ENCODE measurements at places on chromosomes 5 and 9.

GRCh38 chr9:124101215-124101968, 89.8 kb downstream of the LHX2 start:
- DNase-seq, result no peak

GRCh38 chr9:28528049-28528448, 954.8 kb upstream of the C9orf72 start:
- DNase-seq, result no peak

DNA sequence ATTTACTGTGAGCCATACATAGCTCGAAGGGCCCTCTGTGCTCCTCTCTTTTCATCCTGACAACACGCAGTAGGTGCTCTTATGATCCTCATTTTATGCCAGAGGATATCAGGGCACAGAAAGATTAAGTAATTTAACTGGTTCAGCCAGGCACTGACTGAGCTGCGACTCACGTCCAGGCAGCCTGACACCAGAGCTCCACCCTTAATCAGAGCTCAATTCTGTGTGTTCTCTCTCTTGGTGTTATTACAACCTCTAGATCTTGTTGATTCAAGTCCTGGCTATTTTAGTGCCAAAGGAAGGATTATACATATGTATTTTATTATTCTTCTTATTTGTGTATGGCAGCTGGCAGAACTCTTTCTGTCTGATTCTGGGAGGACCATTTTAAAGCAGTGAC, 59.7 kb downstream of the OSMR start:
- DNase-seq, result no peak

DNA sequence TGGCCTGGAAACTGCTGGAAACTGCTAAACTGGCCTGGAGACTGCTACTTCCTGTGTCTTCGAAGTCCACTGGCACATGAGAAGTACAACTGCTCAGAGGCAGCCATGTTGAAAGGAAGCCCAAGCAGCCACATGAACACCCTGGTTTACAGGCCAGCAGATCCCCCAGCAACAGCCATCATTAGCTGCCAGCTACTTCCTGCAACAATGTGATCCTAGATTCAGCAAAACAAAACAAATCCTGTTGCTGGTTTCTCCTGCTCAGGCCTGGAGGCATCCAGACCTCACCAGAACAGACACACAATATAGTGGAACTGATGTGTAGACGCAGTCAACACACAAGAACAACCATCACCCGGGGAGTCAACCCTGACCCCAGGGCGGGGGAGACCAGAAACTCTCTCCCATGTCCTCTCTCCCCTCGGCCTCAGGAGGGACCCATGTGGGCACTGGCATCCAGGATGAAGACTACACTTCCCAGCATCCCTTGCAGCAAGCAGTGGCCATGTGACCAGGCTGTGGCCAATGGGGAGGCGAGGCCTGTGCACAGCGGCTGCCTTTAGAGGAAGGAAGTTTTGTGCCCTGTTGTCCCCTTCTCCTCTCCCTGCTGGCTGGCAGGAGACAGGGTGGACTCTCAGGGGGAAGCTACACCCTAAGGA, 9.2 kb upstream of the LCN15 start:
- no peak for DNase-seq

DNA sequence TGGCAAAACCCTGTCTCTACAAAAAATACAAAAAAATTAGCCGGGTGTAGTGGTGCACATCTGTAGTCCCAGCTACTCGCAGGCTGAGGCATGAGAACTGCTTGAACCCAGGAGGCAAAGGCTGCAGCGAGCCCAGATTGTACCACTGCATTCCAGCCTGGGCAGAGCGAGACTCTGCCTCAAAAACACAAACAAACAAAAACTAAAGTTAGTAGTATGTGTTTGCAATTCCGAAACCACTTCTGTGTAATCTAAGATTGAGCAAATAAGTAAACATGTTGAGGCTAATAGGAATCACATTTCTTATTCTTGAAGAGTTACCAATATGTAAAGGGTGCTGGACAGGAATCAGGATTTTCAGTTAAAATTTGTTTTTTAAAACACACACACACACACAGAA, 70.0 kb upstream of the SUSD1 start:
- no peak for DNase-seq

DNA sequence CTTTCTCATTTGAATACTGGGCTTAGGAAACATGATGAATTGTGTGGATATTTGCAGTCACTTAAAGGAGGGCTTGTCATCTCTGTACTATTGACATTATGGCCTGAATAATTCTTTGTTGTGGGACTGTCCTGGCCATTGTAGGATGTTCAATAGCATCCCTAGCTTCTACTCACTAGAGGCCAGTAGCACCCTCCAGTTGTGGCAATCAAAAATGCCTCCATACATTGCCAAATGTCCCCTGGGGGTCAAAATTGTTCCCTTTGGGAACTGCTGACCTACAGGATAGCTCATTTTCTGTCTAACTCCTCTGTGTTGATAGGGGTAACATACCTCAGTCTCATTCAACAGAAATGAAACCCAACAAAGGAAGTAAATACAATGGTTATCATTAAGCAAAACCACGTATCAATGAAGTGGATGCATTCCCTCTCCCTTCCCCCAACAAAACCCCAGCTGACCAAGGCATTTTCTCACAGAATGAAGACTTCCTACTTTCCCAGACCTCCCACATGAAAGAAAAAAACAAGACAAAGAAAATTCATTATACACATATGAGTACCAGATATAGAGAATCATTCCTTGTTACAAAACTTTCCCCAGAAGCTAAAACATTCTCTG, 18.1 kb downstream of the FYB1 start:
- DNase-seq, result no peak

DNA sequence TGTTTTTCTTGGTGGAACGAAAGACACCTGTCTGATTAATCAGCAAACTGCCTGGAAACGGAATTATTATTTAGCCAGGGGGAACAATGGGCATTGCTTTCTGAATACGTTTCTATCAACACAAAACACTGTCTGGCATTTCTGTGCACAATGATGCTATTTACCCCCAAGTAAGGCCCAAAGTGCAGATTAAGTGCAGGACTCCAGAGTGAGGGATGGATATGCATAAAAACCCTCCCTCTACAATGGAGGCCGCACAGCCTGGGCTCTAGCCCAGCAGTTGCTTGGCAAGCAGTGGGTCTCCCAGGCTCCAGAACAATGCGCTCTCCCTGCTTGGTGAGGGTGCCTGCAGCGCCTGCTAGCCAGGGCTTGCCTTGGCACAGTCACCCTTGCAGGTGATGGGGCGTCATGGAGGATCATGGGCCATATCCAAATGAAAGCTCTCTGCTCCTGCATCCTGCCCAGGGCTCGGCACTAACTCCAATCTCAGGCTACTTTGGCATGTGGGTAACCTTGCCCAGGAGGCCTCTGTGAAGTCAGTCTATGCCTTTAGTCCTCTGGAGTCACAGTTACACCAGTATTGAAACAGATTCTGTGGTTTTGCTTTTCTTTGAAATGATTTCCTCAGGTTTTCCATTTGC, 11.5 kb upstream of the SPATA24 start:
- DNase-seq, result no peak

DNA sequence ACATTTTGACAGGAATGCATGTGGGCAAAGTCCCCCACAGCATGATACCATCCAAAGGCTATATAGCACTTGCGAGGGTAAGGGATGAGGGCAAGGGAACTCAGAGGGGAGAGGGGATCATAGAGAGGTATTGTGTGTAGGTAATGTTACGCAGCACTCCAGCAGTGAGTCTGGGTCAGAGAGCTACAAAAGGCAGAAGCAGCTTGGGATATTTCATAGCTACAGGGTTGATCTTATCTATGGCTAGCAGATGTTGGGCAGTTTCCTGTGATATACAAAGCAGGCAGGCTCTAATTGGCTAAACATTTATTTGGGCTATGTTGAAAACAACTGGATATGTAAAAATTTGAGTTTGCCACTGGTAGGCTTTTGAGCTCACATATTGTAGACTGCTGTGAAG, 17.8 kb upstream of the SLCO4C1 start:
- DNase-seq, result no peak

DNA sequence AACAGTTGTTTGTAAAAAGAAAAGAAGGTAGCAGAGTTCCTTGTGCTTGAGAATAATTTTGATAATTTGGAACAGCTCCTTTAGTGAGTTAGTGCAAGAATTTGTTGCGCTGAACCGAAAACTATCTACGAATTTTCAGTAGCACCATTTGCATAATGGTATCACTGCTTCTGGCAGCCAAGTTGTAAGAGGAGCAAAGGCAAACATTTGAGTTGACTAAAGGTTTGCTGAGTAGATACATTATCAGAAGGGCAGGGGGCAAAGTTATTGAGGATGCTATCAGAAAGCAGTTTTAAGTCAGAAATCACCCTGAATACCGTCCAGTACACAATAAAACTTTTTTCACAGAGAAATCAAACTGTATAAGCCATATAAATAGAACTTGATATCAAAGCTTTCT, 181.5 kb upstream of the MOCS2 start:
- no peak for DNase-seq

- DNase-seq, result no peak
These were observed 257.1 kb upstream of the MAP3K1 start for GRCh38 chr5:56558131-56558745.

- DNase-seq, result no peak
These were observed 355 bp downstream of the TLE4 start for GRCh38 chr9:79572032-79572607.

GRCh38 chr5:180670586-180671359, 21.4 kb upstream of the FLT4 start:
- no peak for DNase-seq

DNA sequence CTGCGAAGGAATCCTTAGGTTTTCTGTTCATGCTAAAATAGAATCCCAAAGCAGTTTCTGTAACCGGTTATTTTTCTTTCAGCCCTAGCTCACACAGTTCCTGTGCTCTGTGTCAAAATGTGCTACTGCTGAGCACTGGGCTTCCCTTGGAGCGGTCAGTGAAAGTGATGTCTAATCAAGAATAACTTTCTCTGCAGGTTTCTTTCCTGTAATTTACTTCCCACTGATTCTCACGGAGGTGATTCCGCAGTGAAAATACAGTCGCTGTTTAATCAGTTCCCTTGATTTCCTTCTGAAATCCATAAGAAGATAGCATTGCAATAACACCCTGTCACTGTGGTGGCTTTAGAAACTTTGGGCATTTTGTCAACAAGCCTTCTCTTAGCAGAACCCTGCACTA, 112.0 kb upstream of the ISL1 start:
- DNase-seq, result no peak

- no peak for DNase-seq
These were observed 27.9 kb upstream of the ITGA2 start for GRCh38 chr5:52961274-52961681.

- no peak for DNase-seq
These were observed 627.9 kb upstream of the RORB start for GRCh38 chr9:73869264-73869663.

- DNase-seq, result no peak
These were observed 428.0 kb upstream of the TRPC7 start for GRCh38 chr5:136793300-136793699.

DNA sequence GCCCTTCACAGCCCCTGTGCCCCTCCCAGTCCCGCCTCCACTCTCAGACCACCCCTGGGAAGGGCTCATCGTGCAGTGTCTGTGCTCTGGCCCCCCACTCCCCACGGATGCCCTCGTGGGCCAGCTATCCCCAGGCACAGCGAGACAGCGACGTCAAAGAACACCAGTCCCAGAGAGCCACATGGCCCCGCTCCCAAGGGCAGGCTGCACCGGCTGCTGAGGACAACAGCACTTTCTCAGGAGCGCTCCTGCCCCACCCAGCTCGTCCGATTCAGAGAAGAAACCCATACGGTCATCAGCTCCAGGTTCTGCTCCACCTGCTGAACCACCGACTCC, 4.8 kb upstream of the SNAPC4 start:
- no peak for DNase-seq

- no peak for DNase-seq
These were observed 333.3 kb downstream of the AGTPBP1 start for GRCh38 chr9:85408494-85408893.

DNA sequence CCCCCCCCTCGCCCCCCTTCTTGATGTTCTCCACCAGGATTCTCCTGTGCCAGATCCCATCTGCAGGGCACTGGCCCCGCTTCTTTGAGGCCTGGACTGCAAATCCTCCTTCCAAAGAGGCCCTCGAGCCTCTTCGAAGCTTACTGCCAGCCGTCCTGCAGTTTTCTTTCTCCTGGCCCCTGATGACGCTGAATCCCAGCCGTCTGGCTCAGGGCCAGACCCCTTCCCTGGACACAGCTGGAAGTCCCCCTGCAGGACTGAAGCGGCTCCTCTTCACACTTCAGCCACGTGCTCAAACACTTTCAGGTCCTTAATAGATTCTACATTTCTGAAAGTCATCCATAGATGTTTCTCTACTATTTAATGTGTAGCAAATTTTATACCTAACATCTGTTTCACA, 121.5 kb downstream of the EHMT1 start:
- peak; percentile 7 for DNase-seq

DNA sequence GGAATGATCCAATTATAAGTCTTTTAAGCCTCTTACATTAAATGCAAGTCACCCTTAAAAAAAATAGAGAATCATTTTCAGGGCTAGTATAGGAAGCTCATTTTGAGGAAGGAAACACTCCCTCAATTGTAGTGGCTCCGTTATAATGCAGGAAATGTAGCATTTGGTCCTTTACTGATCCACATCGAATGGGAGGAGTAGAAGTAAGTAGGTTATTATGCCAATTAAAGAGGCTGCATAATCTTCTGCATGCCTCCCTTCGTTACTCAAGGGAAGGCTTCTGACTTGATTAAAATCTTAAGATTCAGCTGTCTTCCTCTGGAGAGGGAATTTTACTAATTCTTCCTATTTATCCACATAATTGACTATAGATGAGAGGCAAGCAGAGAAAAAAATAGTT, 579.2 kb upstream of the COX7C start:
- DNase-seq, result no peak

DNA sequence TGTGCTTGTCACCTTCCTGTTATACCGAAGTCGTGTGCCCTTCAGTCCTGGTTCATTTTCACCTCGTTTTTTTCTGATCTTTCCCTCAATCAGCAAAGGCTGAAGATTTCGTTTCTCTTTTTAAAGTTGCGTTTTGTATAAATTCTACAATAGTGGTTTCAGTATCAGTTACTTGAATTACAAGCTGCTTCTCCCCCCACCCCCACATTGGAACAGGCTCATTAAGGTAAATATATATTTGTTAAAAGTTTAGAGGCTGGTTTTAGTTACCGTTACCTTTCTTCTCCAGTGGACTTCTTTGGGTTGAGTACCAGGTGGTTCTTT, 881 bp downstream of the SUB1 start:
- no peak for DNase-seq

DNA sequence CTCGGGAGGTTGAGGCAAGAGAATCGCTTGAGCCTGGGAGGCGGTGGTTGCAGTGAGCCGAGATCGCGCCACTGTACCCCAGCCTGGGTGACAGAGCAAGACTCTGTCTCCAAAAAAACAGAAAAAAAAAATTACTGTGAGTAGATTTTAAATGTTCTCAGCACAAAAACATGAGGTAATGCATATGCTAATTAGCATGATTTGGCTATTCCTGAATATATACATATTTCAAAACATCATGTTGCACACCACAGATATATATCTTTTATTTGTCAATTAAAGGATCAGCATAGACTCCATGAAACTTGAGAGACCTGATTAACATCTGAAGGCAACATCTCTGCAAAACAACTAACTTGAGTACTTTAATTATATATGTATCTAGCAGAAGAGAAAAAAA, 103.3 kb downstream of the THBS4 start:
- no peak for DNase-seq

- no peak for DNase-seq
These were observed 6.1 kb downstream of the CA9 start for GRCh38 chr9:35679766-35680330.

Measured in fibroblast of skin of left biceps (primary cell).